Omental fat pad (tissue), 4 donors: ENCODE measurements at places on chromosomes 7 and 10. TPM values are rescaled to one million over a fixed set of nuclear protein-coding genes. Genes with fewer than 3 reads are reported as not detected.

LIPN gene
- total RNA-seq, result 1.4 TPM

CALHM1 gene
- not detected for total RNA-seq

- DNase-seq, result no peak
Observed at GRCh38 chr7:153130052-153130451, 370.5 kb downstream of the ACTR3B start.

DNA sequence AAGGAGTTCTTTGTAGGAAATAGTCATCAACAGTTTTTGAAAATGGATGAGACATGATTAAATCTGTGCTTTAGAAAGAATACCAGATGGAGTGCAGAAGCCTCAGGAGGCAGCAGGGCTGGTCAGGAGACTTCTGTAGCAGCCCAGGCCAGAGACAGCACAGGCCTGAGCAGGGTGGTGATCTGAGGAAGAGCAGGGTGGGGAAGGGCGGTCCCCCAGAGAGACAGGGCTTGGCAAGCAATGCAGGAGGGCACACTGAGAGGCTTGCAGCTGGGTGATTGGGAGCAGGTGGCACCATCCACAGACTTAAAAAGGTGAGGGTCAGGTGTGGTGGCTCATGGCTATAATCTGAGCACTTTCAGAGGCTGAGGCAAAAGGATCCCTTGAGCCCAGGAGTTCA is 4.3 kb upstream of the SMKR1 start:
- no peak for DNase-seq
